ENCODE measurements at places on chromosomes 1 and 21.
A peak's percentile ranks its signal among the peaks of the same experiment; 100 is the strongest.

GRCh38 chr1:61233121-61233660 is 150.8 kb downstream of the NFIA start:
- DNase-seq, result no peak

DNA sequence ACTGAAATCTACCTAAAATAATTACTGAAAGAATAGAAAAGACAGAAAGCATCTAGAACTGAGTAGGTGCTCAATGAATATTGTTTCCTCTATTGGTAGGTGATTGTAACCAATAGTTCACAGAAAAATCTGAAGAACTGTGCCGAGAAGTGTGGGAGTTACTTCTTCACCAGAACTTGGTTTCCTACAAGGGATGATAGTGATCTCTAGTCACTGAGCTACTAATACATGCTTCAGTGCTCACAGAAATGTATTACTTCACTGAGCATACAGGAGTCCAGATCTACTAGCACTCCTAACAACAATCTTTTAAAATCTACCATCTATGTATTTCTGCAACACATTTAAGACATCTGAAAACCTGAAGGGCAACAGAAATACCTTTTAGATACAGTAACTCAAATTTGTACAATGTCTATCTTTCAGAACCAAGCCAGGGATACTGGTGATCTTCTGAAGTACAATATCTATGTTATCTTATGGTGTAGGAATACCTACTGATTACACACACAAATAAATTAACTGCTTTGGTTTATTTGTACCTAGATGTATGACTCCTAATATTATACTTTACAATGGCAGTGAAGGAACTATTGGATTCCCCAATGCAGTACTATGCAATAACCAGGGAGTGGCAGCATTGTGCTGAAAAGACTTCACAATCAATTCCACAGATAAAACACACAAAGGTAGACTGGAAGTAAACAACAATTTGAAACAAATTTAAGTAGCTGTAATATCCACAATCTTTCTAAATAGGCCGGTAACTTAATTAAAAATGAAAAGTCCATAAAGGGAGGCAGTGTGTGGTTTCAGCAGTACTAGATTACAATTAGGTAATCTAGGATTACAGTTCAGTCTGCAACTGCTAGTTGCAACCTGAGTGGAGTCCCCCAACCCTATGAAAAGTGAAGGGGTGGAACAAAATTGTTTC is 243.0 kb downstream of the SLC45A1 start:
- peak; percentile 20 for DNase-seq

DNA sequence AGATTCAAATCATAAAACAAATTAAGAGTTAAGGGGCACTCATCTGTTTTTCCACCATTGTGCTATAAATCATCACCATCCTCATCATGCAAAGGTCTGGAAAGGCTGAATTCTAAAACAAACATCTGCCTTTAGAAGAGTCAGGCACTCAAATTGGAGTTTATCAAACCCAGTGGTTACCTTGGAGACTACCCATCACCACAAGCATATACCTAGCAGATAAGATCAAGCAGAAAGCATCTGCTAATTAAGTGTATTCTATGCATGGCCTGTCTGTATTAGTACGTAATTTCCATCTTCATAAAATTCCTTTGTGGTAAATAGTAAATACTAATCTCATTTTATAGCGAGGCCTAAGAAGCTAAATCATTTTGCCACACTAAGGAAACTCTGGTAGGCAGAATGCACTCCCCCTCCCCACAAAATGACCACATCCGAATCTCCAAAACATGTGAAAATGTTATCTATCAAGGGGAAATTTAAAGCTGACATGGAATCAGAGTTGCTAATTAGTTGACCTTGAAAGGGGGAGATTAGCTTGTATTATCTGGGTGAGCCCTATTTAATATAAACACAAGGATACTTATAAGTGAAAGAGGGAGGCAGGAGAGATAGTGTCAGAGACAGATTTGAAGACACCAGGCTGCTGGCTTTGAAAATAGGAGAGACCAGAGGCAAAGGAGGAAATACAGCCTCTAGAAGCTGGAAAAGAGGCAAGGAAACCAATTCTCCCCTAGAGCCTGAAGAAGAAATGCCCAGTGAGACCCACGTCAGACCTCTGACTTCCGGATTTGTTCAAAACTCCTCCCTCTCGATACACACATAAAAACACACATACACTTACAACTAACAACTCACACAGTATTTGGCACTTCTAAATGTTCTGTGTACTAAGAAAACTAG is 23.2 kb downstream of the ARID4B start:
- peak; percentile 19 for DNase-seq

DNA sequence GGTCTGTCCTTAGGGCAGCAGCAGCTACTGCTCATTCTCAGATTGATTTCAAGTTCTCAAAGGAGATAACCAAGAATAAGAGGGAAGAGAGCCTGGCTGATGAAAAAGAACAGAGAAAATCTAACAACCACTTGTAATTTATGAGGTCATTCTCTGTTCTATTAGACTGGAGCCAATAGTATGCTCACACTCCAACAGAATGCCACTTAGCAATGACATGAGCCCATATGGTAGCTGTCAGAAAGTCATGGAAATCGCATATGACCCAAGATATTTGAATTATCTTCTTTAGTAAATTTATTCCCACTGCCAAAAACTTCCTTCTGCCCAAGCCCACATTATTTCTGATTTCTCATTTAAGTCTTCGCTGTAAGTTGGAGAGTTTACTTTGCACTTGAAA is 53.7 kb upstream of the PLA2G4A start:
- DNase-seq, result no peak

GRCh38 chr1:53108646-53109580 is 33.5 kb downstream of the SLC1A7 start:
- no peak for DNase-seq

DNA sequence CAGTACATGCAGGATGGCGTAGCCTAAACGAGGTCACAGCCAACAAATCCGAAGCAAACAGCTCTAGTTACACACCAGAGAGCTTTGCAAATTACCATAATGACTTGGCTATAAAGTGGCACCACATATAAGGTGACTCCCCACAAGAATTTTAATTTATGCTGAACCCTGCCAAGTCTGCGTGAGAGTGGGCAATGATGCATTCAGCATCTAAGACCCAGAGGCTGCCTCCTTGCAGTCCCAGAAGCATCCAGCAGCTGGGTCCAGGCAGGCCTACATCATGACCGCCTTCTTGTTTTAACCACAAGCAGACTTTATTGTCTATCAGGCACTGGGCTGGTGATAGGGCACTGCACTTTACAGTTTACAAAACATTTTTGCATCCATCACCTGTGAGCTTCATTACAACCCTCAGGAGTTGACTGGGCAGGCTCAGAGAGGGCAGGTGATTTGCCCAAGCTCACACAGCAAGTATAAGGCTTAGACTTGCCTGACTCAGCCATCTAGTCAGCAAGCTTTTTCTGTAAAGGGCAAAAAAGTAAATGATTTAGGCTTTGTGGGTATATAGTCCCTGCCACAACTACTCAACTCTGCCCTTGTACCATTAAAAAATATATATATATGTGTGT is 134.6 kb downstream of the GLIS1 start:
- DNase-seq, result no peak

DNA sequence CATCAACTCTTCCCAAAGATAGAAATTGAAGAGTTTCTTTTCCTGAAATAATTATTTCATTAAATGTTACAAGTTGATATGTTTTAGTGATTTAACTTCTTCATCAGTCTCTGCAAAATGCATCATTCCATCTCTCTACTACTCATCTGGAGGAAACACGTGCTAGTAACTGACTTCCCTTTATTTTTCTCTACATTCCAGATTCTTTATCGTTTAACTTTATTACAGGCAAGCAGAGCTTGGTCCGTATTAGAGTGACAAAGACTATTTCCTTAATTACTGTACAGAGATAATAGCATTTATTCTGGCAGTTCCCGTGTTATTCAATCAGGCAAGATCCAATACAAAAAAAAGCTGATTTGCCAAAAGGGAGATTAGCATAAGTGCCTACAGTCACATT is 88.6 kb downstream of the TM2D1 start:
- no peak for DNase-seq

- no peak for DNase-seq
These were observed 165.2 kb downstream of the AK5 start for GRCh38 chr1:77446841-77447555.

DNA sequence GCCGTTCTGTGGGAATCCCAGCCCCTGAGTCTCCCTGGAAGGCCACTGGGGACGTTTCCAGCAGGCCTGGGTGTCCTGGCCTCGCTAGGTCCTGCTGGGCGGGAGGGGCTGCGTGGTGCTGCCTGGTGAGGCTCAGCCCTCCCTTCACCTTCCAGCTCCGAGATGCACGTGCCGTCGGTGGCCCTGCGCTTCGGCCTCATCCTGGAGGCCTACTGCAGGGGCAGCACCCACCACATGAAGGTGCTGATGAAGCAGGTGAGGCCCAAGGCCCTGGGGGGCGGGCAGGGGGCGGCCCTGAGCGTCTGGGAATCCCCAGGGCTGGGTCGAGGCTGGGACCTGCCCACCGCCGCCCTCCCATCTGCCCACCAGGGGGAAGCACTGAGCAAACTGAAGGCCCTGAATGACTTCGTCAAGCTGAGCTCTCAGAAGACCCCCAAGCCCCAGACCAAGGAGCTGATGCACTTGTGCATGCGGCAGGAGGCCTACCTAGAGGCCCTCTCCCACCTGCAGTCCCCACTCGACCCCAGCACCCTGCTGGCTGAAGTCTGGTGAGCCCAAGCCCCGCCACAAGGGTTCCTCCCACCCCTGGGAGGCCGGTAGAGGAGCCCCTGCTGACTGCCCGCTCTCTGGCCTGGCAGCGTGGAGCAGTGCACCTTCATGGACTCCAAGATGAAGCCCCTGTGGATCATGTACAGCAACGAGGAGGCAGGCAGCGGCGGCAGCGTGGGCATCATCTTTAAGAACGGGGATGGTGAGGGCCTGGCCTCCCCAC is 70.3 kb downstream of the PIK3CD start:
- peak; percentile 82 for DNase-seq

- DNase-seq, result no peak
These were observed 38.1 kb downstream of the GNPAT start for GRCh38 chr1:231279081-231279480.

DNA sequence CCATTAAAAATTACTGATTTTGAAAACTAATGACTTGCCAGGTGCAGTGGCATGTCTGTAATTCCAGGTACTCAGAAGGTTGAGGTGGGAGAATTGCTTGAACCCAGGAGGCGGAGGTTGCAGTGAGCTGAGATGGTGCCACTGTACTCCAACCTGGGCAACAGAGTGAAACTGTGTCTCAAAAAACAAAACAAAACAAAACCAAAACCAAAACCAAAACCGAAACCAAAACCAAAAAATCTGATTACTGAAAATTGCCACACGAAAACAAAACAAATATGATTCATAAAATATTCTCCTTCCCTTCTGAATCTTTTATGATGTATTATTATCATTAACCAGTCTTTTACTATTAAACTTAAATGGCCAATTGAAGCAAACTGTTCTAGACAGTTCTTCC is 74.1 kb downstream of the SERINC2 start:
- no peak for DNase-seq

DNA sequence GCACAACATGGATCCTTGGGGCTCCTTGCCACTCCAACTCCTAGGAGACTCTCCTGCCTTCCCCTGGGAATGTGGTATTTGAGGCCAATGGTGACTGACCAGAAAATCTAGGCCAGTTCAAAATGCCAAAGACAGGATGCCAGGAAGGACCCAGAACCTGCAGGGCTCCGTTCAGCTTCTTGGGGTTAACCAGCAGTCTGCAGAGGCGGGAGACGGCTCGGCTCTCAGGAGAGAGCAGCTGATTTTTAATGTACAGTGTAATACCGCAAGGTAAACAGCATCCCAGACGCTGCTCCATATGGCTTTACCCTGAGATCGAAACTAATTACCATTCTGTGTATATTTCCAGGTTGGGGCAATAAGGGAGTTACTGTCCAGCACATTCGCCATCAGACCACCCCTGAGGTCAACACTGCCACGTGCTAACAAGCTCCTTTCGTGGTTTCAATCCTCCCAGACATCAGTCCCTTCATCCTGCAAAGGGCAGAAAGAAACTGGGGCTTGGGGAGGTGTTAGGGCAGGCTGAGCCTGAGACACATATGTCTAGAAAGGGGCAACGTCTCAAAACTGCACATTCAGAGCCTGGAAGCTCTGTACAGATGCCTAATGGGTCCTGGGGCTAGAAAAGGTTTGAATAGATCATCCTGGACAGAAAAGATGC is 16.7 kb downstream of the ITPKB start:
- DNase-seq, result no peak

- DNase-seq, result peak; percentile 10
These were observed at the start of gene EDARADD for GRCh38 chr1:236393681-236394481. EDARADD (plus strand) TSS chr1:236394286; CDS start chr1:236394445, 159 bp downstream.

DNA sequence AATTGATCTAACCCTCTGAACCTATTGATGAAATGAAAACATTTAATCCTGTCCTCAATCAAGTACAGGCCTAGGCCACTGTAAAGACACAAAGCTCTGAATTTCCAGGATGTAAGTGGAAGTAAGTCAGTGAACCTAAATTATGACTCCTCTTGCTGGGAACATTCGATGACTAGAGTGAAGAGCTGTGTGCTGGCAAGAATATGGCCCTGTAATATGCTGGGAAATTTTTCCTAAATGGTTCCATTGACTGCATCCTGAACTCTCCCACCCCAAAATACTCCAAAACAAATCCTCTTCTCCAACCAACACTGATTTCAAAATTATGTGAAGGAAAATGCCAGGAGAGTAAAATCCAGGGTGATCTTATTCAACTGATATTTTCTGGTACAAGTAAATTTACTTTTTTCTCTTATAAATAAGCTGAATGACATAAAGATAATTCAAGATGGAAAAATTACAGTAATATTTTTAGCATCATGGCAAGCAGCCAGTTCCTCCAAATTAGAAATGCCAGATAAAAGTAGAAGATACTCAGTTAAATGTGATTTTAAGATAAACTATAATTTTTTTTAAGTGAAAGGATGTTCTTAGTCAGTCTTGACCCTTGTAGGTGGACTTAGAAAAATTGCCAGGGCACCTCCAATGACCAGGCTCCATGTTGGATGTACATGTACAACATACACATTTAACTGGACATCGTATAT is 269.4 kb downstream of the PTGER3 start:
- no peak for DNase-seq

GRCh38 chr1:12516741-12517140 is 101.3 kb downstream of the DHRS3 start:
- peak; percentile 31 for DNase-seq

DNA sequence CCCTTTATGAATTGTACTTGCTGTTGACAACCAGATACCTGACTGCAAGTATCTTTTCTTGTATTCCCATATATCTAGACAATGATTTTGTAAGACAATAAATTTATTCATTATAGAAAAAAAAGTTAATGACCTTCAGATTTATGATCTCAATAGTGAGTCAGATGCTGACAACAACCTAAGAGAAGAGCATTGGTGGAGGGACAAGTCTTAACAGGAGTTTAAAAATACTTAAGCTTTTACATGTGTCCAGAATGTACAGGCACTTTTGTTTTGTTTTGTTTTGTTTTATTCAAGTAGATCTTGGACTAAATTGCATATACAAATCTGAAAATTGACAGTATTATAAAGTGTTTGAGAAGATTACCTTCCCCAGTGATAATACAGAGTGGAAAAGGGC is 1544.6 kb upstream of the B3GALT2 start:
- no peak for DNase-seq

DNA sequence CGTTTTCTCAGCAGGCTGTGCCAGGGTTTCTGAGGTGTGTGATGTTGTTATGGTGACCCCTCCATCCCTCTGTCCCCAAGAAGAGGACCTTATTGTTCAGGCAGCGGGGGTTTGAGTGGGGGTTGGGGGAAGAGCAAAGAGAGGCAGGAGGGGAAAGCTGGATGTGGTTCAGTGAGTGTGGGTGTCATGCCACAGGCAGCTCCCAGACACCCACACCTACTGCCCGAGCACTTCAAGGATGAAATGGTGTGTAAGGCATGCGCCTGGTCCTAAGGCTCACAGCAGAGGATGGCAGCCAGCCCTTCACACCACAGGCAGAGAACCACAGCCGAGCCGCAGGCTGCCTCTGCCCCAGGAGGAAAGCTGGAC is 49.9 kb upstream of the STUM start:
- DNase-seq, result no peak
